GM13977 (cell line): ENCODE measurements at places on chromosomes 5 and 9.
A peak's percentile ranks its signal among the peaks of the same experiment; 100 is the strongest.

DNA sequence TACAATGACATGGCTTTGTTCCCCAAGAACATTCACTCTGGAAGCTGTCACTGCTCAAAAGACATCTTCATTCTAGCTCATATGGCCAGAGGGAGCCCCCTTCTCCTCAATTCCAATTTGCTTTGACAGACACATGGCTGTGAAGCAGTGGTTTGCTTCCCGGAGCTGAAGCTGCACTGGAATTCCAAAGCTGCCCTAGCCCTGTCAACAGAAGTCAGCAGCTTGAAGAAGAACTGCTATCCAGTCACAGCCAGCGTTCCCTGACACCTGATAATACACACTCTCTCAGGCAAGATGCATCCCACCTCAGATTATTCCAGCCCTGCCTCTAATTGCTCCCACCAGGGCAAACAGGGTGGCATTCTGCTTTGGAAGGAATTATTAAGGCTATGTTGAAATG is 93.7 kb downstream of the SEMA5A start:
- no peak for DNase-seq

DNA sequence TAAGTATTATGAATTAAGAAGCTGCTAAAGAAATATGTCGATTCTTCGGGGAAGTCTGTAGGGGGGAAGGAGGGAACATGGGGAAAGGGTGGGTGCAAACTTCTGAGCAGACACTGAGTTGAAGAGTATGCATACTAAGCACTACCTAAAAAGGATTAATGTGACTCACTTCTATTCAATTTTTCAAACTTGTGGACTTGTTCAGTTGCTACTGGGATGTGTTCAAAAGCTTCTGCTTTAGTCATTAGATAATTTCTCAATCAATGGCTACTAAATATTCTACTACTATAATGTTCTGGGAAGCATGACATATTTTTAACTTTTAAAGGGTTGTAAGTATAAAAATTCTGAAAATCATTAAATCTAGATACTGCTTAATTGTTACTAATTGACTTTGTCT is 109.7 kb upstream of the FER start:
- no peak for DNase-seq

DNA sequence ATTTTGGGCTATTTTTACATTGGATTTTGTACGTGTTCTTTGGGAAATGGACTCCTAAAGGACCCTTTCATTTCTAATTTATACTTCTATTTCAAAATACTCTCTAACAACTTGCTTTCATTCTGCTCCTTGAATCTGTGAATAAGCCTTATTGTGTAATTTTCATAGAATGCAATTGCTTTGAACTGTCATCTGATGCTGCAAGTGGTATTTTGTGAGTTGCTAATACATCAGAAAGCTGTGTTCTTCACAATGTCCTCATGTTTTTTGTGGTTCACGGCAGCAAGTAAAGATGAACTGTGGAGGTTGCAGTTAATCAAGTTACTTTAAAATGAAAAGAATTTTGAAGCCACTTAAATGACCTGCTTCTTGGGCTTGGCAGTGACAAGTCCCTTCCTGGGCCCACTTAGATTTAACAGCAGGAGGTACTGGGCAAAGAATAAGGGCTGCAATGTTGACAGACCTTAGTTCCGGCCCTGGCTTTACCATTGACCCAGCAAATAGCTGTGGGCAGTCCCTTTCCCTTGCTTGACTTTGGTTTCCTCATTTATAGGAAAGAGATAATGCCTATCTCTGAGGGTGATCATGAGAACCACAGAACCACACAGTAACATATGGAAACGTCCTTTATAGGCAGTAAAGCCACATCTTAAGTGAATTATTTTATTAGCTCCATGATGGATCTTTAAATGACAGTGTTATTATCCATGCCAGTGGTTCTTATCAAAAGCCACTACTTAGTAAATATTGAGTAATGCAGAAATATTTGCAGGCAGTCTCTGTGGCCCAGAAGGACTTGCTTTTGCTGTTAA is 54.8 kb downstream of the IQGAP2 start:
- DNase-seq: no peak

- peak; percentile 8 for DNase-seq
Measured at GRCh38 chr9:109934136-109934856, 154.3 kb downstream of the PALM2AKAP2 start.

GRCh38 chr5:143057580-143057999 is 287.4 kb downstream of the ARHGAP26 start:
- DNase-seq: no peak

DNA sequence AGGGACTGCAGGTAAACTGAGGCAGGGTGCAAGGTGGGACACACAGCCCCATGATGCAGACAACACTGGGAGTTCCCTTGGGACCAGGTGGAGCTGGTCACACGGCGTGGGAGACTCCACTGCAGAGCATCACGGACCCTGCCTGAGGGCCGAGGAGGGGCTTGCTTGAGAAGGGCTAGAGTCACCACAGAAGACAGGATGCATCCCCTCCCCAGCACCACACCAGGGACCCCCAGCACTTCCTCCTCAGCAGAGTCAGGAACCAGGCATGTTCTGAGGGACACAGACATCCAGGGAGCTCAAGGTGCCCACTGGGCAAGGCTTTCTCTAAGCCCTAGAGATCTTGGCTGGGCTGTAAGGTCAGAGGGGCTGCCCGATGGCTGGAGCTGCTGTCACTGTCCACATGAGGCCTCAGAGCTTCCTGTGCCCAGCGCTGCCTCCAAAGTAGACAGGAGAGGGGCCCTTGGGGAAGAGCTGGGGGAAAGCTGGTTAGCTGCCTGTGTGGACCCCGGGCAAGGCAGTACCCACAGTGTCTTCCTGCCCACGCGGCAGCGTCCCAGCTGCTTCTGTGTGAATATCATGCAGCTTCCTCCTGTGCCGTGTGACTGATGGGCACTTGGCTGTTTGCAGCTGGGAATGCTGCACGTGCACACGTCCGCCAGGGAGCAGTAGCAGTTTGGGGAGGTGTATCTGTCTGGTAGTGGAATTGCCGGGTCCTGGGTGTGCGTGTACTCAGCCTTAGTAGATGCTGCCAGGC is 176.6 kb downstream of the CACNA1B start:
- DNase-seq: no peak

- DNase-seq: no peak
Measured at GRCh38 chr5:74145951-74146350, 494.6 kb downstream of the ENC1 start.

DNA sequence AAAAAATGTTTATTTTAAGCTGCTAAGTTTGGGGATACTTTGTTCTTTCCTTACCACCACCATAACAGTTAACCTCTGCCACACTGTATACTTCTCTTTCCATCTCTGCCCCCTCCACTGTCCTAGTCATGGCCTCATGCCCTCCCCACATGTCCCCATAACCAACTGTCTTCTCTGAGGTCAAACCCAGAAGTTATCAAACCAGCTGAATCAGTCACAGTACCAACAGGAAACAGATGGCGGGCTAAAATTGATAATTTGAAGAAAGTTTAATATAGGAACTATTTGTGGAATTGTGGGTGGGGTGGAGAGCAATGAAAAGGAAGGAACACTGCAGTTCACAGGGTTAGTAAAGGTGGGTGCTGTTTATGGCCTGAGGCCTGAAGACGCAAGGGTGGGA is 5.7 kb upstream of the DCTN4 start:
- DNase-seq: no peak

DNA sequence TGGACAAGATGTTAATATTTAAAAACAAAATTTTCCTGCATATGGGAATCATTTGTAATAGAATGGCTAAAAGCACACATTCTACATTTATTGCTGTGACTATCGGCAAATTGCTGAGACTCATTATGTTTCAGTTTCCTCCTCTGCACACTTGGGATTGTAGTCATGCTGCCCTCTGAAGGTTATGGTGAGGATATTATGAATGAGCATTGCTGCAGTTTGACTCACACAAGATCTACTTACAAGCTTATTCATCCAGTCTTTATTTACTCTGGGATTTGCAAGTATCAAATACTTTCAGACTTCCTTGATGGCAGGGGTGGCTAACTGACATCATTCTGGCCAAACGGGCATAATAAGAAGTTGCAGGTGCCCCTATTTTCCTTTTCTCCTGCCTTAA is 9.5 kb upstream of the NFIL3 start:
- DNase-seq: peak; percentile 53

GRCh38 chr5:113085880-113086409 is 109.3 kb downstream of the DCP2 start:
- no peak for DNase-seq

- DNase-seq: no peak
Measured at GRCh38 chr5:78756858-78757257, 108.3 kb upstream of the LHFPL2 start.

- no peak for DNase-seq
Measured at GRCh38 chr5:103497781-103498180, 64.8 kb downstream of the NUDT12 start.

DNA sequence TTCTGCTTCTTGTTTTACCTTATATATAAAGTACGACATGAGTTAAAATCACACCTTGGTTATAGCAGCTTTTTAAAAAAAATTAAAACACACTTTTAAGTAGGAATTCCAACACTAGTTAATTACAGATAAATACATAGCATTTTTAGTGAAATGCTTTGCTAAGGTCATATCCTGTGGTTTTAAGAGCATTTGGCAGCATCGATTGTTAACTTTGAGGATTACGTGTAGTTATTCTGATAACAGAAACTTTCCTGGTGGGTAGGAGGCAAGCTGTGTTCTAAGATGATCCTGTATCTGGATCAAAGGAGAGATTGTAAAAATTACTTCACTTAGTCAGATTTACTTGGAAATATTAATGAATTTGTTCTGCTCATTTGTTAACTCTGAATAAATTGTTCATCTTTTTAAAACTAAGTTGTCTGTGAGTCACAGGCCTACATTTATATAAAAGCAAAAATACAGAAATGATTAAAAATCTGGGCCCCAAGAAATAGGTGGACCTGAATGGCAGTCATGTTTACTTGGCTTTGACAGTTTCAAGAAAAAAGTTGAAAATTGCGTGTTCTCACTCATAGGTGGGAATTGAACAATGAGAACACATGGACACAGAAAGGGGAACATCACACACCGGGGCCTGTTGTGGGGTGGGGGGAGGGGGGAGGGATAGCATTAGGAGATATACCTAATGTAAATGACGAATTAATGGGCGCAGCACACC is 58.3 kb downstream of the TRIO start:
- no peak for DNase-seq

DNA sequence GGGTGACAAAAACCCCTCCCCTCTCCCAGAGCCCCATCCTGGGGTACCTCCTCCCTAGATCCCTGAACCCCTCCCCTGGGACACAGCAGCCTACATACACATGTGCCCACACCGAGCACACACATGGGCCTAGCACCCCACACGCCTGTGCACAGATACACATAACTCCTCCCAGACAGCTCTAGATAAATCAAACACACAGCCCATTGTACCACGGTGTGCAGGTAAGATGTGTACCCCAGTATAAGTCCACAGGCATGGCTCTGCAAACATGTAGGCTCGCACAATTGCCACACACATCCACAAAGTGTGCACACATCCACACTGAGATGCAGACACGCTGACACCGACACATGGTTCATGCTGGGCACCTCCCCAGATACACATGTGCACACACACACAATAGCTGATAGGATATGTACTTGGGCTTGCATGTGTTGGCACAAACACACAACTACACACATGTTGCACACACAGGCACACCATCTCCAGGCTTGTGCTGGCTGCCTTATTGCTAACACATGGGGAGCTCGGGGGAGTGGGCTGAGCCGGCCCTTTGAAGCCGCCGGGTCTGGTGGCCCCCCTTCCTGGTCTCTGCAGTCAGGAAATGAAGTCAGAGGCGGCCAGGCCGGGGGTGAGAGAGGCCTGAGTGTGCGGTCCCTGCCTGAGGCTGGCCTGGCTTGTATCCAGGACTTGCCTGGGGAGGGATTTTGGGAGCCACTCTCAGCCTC is 30.2 kb downstream of the GOLGA2 start:
- no peak for DNase-seq
